ENCODE measurements at places on chromosomes 5 and 9.

GRCh38 chr5:133336121-133336968, 276.0 kb downstream of the FSTL4 start:
- no peak for DNase-seq

DNA sequence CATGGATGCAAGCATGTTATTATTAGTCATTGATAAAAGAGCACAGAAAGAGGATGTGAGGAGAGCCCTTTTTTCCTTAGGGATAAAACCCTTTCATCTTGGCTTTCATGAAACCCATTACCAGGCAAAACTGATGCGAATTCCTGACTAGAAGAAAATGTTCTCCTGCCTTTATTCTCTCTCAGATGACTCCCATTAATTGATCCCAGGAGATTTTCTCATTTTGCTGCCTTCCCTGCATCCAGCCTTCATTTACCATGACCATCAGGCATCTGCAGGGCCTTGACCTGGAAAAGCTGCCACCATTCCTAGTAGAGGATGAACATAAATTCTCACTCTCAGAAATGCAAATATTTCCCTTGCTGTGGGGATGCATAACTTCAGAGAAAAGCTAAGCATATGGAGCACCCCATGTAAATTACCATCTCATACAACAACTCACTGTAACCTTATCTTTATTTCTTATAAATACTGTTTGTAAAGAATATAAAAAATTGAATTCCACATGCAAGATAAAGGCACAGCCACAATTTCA, 176.5 kb downstream of the PDE4D start:
- no peak for DNase-seq

DNA sequence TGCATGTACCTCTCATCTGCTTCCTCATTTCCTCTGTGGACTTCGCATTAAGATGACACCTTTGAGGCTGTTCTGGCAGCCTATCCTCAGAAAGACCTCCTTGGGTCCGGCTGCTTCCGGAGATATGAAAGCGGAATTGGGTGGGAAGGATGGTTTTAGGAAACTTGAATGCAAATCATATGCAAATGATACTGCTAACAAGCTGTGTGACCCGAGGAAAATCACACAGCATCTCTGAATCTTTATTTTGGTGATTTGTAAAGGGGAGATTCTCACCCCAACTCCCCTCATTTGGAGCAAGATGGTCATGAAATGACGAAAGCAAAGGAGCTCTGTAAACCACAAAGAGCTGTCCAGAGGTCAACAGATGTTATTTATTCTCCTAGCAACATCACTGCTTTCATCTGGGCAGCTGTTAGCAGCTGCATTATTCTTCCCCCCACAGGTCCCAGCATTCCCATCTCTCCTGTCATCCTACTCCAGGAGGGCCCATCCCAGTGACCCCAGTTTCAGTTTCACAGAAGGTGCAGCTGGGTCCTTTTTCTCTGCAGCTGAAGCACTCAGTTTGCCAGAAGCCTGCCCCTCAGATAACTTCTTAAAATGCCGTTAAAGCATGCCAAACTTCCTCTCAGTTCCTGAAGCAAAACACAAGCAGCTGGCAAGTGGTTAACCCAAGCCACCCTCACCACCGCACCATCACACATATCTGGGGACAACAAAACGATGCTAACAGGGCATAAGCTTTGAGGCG, 269.5 kb downstream of the SEC61B start:
- no peak for DNase-seq

GRCh38 chr5:73236541-73237128, 63.6 kb downstream of the TMEM174 start:
- no peak for DNase-seq

DNA sequence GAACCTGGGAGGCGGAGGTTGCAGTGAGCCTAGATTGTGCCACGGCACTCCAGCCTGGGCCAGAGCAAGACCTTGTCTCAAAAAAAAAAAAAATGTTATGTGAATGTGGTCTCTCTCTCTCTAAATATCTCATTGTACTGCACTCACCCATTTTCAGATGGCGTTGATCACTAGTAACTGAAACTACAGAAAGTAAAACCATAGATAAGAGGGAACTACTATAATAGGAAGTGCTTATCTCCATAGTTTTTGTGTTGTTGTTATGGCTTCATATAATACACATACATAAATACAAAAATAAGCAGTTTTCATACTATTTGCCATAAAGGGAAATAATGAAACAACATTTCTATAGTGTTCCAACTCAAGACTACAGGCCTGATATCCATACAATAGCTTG, 9.1 kb downstream of the IL31RA start:
- DNase-seq = no peak

DNA sequence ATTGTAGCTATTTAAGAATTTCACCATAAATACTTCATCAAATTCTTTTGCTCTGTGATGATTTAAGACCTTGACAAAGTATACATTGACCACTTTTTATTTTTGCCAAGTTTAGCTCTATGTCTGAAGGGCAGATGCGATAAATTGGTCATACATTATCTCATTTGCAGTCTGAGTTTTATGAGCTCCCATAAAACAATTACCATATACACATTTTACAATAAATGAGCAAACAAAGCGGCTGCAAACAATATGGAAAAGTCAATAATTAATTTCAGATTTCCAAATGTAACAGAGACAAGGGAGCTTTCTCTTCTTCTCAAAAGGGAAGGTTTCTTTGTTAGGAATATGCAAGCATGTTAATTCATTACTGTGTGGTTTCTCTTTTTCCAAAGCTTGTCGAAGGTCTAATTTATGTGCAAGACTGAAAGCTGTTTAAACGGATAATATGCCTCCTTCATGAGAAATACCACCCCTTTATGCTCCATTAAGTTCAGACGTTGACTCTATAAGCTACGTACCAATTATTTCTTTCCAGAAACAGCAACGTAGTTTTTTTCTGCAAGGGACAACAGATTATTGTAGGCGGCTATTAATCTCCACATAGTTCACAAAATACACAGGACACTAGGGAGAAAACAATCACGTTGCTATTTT, 7.0 kb upstream of the IZUMO3 start:
- no peak for DNase-seq

GRCh38 chr5:129322968-129323367, 137.1 kb upstream of the ADAMTS19 start:
- no peak for DNase-seq

DNA sequence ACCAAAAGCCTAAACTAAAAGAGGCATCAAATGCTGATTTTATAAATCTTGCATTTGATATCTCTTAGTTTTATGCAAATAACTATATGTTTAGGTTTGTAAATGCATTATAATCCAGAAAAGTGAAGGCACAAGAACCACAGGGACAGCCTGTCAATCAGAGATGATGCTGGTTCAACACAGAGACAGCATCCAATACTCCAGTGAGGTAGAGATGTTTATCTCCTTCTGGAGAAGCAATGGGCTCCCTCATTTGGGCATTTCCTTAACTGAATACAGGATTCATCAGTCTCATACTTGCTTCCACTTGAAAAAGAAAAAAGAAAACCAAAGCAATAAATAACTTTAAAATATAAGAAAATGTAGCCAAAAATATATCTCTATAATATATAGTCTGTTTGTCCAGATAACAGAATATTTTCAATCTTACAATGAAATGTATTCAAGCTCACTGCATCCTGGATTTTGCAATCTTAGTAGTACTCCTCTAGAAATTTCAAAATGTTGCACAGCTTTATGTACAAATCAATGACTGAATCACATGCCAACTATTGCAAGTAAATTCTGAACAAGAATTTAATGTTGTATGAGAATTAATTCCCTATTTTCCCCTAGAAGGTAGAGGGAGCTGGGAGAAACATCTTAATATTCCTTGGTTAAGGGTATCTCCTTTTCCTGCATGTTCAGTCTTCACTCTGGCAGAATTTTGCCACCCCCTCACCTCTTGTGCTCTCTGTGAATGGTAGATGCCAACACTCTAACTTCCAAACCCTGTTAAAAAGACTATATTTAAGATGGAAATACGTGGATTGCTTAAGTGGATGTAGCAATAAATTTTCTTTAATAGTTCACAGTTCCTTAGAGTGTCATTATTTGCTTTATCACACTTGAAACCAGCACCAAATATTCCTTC, 191.1 kb upstream of the GAS1 start:
- DNase-seq = no peak

- no peak for DNase-seq
Observed at GRCh38 chr5:9551567-9552537, 6.0 kb upstream of the SEMA5A start.

DNA sequence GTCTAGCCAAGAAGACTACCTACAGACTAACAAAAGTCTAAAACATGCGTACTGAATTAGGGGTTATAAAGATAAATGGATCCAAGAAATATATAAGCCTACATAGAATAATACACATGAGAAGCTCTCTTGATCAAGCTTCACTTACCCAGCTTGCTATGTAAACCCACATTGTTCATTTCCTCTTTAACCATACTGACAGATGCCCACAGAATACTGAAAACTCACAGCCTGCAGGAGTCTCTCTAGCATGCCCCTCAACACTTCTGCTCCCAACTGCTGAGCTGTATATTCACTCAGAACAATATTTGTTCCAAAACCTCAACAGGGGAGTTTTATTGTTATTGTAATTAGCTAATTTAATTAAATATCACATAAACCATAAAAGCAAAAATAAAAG, 52.4 kb downstream of the RFX3 start:
- no peak for DNase-seq

GRCh38 chr9:87112656-87113055, 165.3 kb upstream of the GAS1 start:
- DNase-seq = no peak

Data from left forelimb (tissue), 1 donor.